ENCODE measurements at places on chromosomes 2 and 18.

GRCh38 chr2:132656266-132656975 lies 13.6 kb downstream of the LYPD1 start:
- no peak for DNase-seq

DNA sequence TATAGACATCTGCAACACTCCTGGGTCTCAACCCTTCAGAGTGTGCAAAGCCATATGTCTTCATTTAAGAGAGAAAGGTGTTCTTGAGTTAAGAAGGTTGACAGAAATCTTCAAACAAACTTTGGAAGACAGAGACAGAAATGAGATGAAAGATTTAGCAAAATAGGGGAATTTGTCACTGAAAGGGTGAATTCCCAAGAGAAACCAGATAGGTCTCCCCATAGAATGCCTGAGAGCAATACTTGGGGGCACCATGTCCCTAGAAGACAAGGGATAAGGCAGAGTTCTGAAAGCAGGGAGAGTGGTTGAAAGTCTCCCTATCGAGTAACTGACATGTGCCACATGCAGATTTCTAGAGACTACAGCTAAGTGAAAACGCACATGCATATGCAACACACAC lies 50.0 kb downstream of the AP1S3 start:
- no peak for DNase-seq

GRCh38 chr2:64817453-64817852 lies 163.7 kb upstream of the SERTAD2 start:
- no peak for DNase-seq

- DNase-seq: no peak
These were observed 282.1 kb upstream of the EPAS1 start for GRCh38 chr2:46014911-46015654.

DNA sequence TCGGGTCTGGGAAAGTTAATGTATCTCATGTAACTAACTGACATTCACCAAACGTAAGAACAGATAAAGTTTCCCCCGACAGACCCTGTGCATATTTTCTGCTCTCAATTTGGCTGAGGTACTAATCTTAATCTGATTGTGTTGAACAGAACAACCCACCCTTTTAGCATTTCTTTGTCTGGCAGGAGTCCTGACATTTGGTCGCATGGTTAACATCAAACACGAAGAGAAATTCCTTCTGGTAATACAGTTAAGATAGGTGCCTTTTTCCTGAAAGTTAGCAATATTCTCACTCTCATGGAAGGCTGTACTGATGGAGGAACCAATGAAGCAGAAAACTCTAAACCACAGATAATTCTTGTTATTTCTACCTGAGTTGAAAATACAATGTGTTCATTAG lies 520.8 kb downstream of the PARD3B start:
- DNase-seq: no peak

GRCh38 chr2:45568935-45569334 lies 42.1 kb downstream of the SRBD1 start:
- DNase-seq: no peak

DNA sequence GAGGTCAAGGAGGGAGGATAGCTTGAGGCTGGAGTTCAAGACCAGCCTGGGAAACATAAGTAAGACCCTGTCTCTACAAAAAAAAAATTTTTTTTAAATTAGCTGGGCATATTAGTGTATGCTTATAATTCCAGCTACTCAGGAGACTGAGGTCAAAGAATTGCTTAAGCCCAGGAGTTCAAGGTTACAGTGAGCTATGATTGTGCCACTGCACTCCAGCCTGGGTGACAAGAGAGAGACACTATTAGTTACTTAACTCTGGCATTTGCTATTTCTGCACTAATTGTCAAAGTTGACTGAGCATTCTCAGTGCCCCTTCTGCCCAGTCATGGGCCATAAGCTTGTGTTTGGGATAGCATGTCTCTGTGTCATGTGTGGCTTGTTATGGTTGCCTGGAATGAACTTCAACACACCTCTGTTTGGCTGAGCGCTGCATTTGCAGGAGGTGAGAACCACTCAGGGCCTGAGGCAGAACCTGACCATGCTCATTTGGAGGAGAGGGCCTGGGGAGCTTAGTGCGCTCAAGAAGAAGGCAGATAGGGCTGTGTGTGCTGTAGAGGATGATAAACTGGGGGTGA lies 77.7 kb downstream of the SH3RF3 start:
- no peak for DNase-seq

- DNase-seq: peak; percentile 95
These were observed 133.7 kb downstream of the COMMD1 start for GRCh38 chr2:62038975-62039771.

- no peak for DNase-seq
These were observed 187.8 kb upstream of the MEX3C start for GRCh38 chr18:51385270-51385669.

GRCh38 chr2:145644820-145645302 lies 1124.9 kb upstream of the ZEB2 start:
- DNase-seq: no peak

DNA sequence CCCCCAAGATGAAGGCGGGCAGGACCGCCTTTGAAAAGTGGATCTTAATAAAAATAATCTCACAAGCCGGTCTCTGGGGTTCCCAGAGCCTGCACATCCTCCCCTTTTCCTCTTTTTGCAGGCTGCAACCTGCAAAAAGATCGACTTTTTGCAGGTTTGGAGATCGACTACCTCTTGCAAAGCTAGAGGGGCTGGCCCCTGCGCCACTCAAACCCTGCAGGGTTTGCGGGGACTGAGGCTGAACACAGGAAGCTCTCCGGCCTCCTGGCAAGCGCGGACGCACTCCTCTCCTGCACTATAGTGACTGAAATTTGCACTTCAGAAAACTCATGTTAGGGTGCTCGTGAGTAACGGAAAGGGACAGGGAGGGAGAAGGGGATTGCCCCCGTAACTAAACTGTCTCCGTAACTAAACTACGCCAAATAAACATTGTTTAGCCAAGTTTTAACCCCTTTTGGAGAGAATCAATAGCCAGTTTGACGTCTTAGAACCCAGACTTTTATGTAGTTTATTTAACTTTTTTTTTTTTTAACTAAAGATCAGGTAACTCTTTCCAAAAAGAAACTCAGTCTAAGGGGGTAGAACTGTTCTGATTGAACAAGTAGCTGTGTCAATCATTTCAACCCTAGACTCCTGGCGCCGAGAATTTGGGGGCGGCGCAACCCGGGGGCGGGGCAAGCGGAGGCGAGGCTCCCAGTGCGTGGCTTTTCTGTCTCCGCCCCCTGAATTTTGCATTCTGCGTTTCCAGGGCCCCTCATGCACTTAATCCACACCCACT lies 2.5 kb downstream of the IGFBP5 start:
- peak; percentile 63 for DNase-seq

GRCh38 chr2:218471036-218471435 lies 52.1 kb downstream of the VIL1 start:
- peak; percentile 57 for DNase-seq

GRCh38 chr2:7502336-7502735 lies 585.1 kb downstream of the RNF144A start:
- no peak for DNase-seq

- peak; percentile 16 for DNase-seq
These were observed 12.7 kb downstream of the GCKR start for GRCh38 chr2:27509326-27509725.

- no peak for DNase-seq
These were observed 684.2 kb downstream of the EPHA4 start for GRCh38 chr2:220887876-220888275.

- no peak for DNase-seq
These were observed 66.9 kb upstream of the FZD5 start for GRCh38 chr2:207836521-207837133.

DNA sequence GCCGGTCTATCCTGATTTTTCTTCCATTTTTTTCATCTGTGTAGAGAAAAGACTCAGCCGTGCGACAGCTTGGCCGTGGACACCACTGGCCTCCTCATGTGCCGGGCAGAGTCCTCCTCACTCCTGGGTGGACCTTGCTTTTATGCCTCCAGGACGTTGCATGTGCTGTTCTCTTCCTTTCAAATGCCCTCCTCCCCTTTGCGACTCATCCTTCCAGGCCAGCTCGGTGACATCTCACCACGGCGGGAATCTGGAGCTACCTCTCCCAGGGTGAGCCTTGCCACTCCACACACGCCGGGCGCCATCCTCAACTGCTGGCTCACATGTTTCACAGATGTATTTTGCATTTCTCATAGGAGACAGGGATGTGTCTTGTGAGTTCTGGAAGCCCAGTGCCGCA lies 198.5 kb upstream of the HDAC4 start:
- no peak for DNase-seq

DNA sequence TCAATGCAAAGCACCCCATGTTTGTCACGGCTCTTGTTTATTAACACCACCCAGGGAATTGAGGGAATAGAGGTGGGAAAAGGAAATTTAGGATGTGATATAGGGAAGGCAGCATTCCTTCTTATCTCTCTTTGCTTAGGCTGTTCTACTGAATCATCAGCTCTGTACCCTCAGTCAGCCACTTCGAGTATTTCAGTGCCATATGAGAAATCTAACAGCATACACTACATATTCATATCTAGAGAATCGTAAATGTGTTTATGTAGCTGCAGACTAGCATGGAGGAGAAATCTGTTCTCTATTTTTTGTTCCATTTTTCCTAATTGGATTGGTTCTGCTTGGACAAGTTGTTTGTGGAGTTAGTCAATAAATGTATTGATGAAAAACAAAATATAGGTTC lies 187.8 kb downstream of the CTNNA2 start:
- no peak for DNase-seq

GRCh38 chr18:24063121-24063731 lies 48.7 kb downstream of the TTC39C start:
- no peak for DNase-seq

DNA sequence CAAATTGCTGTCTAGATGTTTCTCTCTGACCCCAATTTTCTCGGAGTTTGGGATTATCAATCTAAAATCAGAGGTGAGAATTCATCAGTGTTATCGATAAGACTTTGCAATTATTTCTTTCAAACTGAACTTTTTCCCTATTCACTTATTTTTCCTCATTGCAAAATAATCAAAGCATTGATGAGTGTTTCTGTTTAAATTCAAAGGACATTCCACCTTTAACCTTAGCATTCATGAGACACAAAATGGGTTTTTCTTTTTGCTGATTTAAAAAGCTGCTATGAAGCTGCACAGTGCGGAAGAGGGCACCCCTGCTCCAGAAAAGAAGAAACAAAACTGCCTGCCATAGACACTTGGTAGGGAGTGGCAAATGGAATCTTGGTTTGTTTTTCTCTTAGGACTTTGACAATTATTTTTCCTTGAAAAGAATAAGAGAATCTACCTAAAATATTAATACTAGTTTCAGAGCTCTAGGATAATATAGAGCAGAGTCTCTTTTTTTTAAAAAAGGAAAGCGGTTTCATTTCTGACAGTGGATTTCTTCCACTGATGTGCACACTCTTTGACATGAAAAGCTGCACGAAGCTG lies 203.4 kb downstream of the TGIF1 start:
- DNase-seq: peak; percentile 44

All from KBM-7 (cell line).